Left ventricle myocardium superior (tissue), 1 donor: ENCODE measurements at places on chromosomes 2 and 18. TPM values are rescaled to one million over a fixed set of nuclear protein-coding genes. Genes with fewer than 3 reads are reported as not detected.

DNA sequence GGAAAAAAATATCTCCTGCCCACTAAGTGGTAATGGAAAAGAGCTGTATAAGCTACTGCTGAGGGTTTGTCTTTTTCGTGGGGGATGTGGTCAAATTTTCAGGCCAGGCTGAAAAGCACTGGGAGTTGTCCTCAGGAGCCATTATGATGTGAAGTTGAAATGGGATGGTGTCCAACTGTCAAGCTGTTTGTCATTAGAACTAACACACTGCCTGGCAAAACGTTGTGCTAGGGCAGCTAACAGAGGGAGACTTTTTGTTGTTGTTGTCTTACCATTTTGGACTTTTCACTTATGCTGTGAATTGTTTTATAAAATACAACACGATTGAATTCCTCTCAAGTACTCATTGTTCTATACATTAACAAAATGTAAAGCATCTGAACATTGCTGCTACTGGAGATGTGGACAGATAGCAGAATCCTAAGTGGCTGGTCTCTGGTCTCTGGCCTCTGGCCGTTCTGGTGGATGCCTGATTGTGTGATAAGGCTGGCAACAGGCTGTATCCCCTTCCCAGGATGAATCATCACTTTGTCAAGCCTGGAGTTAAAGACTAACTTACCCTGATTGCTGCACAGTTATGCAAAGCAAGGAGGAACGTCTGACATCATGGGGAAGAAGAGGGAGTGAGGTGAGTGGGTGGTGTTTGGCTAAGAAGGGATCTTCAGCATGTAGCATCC, 2.3 kb downstream of the MYO1B start:
- DNase-seq, result no peak

- no peak for DNase-seq
Measured at GRCh38 chr2:120354467-120354866, 8.5 kb downstream of the INHBB start.

GRCh38 chr2:88713408-88713807, 21.9 kb downstream of the RPIA start:
- no peak for DNase-seq

GRCh38 chr2:231297108-231297908, 98.2 kb upstream of the B3GNT7 start:
- DNase-seq, result peak; percentile 75

DNA sequence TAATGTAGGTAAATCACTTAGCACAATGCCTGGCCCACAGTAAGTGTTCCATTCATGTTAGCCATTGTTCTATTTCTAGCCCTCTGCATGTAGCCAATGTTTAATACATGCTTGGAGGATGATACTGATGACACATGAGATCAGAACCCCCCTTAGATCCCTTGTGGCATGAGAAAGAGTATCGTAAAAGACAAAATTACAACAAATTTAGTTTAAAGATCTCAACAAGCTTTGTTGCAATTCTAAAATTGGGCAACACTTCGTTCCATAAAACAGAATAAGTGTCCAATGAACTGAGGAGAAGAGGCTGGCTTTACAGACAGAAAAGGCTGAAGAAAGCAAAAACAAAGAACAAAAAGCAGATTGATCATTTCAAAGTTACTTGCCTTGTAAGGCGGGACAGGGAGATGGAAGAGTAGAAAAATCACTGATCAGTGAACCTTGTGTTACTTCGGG, 148.7 kb upstream of the SLC1A4 start:
- DNase-seq, result no peak

DNA sequence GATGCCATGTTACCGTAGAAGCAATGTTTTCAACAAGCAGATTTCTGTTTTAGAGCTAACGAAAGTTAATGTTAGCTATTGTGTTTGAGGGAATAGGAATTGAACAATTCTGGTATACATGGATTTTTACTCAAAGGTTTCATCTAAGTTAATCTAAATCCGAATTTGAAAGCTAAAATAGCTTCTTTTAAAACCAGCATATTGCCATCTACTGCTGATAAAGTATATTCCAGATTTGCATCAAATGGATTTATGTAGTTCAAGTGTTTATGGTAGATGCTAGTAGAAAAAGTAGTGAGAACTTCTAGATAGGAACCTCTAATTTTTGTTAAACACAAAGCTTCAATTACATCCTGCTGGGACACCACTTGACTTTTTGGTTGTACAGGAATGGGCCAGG, 1569.5 kb upstream of the NXPH2 start:
- DNase-seq, result no peak

GRCh38 chr2:205783872-205784499, 101.7 kb downstream of the NRP2 start:
- no peak for DNase-seq

DNA sequence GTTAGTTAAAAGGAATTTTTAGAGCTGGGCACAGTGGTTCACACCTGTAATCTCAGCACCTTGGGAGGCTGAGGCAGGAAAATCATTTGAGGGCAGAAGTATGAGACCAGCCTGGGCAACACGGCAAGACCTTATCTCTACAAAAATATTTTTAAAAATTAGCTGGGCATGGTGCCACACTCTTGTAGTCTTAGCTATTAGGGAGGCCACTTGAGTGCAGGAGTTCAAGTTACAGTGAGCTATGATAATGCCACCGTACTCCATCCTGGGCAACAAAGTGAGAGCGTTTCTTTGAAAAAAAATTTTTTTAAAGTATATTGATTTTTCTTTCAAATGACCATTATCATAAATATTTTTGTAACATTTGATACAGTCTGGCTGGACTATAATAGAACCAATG, 93.6 kb upstream of the FAM117B start:
- DNase-seq, result no peak

Gene PROKR1
- total RNA-seq, result not detected
